ENCODE measurements at places on chromosomes 7 and 10. TPM values are rescaled to one million over a fixed set of nuclear protein-coding genes. Genes with fewer than 3 reads are reported as not detected.

Gene HOXA10
- polyA plus RNA-seq: 44.9 TPM

Gene SPDYE1
- not detected for polyA plus RNA-seq

Gene ABCA13
- polyA plus RNA-seq: 0.22 TPM

Gene GUSB
- 56.3 TPM for polyA plus RNA-seq

Gene HOXA5
- polyA plus RNA-seq: 9.9 TPM
